ENCODE measurements at places on chromosomes 2 and 18. TPM values are rescaled to one million over a fixed set of nuclear protein-coding genes. Genes with fewer than 3 reads are reported as not detected.

GRCh38 chr2:192412394-192412793, 217.7 kb upstream of the TMEFF2 start:
- H3K36me3 ChIP-seq = no peaks in the 10 kb centered on the region
- DNase-seq = no peak
- no peaks in the 10 kb centered on the region for H3K4me1 ChIP-seq
- no peak overlapping the region for H3K27ac ChIP-seq

- H3K27ac ChIP-seq = no peak overlapping the region
- H3K27me3 ChIP-seq = no peaks in the 10 kb centered on the region
- H3K4me1 ChIP-seq = peaks cover 47% of the 10 kb centered on the region
- no peak for DNase-seq
Observed at GRCh38 chr2:108611021-108611420, 76.8 kb downstream of the LIMS1 start.

The FHOD3 gene
- 5.6 TPM for total RNA-seq

GRCh38 chr18:56052202-56052601, 464.2 kb upstream of the TCF4 start:
- no peaks in the 10 kb centered on the region for H3K36me3 ChIP-seq
- H3K4me3 ChIP-seq = no peak overlapping the region
- no peaks in the 10 kb centered on the region for H3K27me3 ChIP-seq
- H3K4me1 ChIP-seq = no peaks in the 10 kb centered on the region
